ENCODE measurements at places on chromosomes 6 and 20.

GRCh38 chr20:43667341-43668132, 623 bp downstream of the MYBL2 start:
- DNase-seq: no peak

DNA sequence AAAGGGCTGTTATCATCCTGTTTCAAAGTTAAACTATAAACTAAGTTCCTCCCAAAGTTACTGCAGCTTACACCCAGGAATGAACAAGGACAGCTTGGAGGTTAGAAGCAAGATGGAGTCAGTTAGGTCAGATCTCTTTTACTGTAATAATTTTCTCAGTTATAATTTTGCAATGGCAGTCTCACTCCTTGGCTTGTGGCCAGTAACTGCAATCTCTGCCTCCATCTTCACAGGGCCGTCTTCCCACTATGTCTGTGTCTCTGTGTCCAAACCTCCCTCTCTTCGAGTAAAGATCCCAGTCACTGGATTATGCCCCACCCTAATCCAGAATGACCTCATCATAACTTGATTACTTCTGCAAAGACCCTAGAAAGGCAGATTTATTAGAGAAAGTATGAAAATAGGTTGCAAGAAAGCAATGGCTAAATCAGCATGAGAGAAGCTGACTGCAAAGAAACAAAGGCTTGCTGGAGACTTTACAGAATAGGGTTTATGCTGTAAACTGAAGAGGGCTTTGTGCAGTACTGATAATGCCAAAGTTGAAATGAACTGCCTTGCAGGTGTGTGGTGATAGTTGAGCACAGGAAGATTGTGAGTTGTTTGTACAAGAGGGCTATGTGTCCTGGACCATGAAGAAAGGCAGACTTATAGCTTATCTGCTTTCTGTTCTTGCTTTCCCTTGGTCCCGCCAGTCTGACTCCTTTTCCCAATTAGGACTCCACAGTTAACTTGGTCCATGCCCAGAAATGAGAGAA, 28.4 kb downstream of the GPX6 start:
- DNase-seq: no peak

DNA sequence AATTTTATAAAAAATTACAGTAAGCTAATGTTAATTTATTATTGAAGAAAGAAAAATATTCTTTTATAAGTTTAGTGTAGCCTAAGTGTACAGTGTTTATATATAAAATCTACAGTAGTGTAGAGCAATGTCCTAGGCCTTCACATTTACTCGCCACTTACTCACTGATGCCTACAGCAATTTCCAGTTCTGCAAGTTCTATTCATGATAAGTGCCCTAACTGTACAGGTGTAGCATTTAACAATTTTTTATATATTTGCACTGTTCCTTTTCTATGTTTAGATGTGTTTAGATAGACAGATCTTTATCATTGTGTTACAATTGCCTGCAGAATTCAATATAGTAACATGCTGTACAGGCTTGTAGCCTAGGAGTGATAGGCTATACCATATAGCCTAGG, 80.1 kb upstream of the HDAC2 start:
- no peak for DNase-seq

DNA sequence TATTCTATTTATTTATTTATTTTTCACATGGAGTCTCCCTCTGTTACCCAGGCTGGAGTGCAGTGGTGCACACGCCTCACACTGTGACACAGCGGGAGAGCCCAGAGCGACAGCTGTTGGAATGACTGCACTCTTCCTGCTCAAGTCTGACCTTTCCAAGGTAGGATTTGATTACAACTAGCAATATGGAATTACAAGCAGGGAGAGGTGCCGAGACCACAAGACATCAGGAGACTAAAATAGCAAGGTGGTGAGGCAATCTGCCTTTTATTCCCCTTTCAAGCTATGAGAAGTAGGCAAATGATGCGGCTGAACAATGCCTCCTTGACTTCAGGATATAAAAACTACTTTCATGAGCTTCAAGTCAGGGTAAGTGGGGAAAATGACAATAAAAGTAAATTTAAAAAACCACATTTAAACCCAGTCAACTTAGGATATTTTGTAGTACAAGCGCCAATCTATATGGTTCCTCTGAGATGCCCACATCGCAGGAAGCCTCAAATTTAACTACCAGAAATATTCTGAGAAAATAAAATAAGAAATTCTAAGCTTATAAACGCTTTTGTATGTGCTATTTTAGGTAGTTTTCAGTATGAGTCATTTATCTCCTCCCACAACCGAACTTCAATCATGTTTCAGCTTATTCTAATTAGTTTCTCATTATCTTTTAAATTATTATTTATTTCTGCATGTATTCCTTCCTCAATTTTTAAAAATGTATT, 146.9 kb upstream of the SGK1 start:
- DNase-seq: no peak

GRCh38 chr6:128161839-128162238, 261.0 kb upstream of the THEMIS start:
- DNase-seq: no peak

DNA sequence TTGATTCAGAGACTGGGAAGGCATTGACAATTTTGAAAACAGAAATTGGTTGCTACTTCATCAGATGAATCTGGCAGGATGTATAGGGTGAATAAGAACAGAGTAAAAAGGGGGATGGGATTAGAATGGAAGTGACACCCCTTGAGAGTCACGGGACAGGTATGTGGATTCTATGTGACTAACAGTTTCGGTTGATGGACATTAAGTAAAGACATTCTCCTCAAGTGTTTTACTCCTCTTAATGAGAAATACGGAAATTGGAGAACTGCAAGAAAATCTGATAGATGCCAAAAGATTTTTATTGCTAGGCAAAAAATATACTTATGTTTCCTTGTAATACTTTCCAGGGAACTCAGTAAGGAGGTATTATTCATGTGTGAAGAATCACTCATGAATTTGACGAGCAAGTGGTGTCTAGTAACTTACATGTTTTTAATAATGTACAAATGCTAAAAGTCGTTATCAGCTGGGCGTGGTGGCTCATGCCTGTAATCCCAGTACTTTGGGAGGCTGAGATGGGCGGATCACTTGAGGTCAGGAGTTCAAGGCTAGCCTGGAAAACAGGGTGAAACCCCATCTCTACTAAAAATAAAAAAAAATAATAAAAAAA, 135.8 kb downstream of the KIF16B start:
- no peak for DNase-seq

GRCh38 chr20:50574108-50574507, 63.9 kb downstream of the PTPN1 start:
- DNase-seq: no peak

DNA sequence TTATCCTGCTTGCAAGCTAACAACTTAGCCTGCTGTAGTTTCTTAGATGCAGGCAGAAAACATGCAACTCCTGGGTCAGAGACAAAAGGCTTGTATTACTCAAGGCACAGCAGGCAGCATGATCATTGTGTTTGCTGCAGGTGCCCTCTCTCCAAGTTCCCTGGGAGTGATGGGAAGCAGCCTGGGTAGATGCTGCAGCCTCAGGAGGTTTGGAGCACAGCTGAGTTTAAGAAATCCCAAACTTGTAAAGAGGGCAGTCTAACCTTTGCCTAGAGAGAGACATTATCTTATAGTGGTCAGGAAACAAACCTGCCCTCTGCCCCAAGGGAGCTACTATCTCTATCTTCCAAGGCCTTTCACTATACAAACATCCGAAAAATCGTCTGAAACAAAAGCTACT, 61.1 kb downstream of the PFDN4 start:
- DNase-seq: no peak

DNA sequence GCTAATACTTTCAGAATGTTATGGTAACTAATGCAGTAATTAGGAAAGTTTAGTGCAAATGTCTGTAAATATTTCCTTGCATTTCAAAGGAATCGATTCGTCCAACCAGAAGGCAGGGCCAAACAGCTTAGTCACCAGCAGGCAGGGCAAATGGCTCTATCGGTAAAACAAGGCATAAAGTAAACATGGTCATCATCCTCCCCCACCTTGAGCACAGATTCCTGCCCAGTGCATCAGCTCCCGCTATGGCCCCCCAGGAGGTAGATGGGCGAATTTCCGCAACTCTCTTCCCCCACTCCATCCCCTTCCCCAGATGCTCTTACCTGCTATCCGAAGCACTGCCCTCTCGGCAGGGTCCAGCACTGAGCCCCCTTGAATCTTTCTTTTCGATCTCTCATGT, 103.8 kb upstream of the BEND6 start:
- DNase-seq: no peak

- DNase-seq: no peak
Measured at GRCh38 chr20:9993137-9993536, 41.6 kb upstream of the ANKEF1 start.

GRCh38 chr6:88124925-88125557, 41.1 kb downstream of the CNR1 start:
- no peak for DNase-seq

DNA sequence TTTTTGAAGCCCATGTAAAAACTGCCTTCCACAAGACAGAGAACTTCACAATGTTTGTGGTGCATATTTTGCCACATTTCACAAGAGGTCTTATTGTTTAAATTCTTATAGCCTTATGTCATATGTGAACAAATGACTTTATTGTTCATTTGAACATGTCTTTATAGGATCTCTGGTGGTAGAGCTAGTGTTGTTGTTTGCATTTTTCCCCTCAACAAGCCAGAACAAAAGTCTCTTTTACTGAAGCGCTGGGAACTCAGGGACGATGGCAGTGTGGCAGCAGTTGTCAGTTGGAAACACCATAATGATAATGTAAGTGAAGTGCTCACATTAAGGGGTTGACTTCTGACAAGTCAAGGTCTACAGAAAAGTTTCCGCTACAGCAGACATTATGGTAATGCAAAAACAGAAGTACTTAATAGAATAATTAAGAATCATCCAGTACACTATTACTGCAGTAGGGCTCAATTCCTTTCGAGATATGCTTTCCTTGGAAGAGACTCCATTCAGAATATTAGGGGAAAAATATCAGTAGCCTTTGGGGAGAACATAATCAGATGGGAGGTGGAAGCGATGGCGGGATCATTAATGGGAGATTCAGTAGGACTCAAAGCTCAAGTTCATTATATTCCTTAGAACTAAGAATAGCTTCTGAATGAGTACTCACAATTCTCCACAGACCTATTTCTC, 180.0 kb downstream of the GJA10 start:
- no peak for DNase-seq

GRCh38 chr6:11427091-11427722, 110.3 kb upstream of the TMEM170B start:
- no peak for DNase-seq

GRCh38 chr6:89239338-89239737, 22.2 kb upstream of the GABRR1 start:
- DNase-seq: no peak

DNA sequence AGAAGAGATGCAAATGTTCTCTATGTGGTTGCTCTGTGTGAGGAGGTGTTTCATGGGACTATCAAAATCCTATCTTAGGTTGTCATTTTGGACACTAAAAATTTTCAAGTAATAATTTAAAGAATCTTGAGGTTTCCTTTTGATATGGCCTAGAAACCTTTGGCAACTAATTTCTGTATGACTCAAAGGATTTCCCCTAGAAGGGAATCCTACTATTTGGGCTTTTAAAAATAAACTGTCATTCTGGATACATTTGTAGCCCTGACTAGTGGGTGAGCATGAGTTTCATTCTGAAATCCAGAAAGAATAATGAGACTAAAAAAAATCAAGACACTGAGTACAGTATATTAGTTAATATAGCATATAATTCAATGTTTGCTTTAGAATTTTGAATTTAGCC, 25.5 kb upstream of the RAB23 start:
- DNase-seq: no peak

DNA sequence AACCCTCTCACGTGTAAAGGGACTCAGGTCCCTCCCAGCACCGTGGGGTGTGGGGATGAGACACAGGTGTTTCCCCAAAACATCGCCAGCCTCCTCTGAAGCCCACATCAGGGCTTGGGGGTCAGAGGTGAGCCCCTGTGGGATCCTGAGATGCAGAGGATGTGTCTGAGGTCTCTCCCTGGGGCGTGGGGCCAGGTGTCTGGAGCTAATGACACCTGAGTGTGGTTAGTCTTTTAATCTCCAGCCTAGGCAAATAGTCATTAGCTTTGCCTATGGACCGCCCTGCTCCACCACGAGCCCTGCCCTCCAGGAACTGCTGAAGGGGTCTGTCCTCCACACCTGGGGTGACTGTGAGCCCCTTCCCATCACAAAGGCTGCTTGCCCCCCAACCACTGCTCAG, 1.7 kb downstream of the SRMS start:
- DNase-seq: no peak

DNA sequence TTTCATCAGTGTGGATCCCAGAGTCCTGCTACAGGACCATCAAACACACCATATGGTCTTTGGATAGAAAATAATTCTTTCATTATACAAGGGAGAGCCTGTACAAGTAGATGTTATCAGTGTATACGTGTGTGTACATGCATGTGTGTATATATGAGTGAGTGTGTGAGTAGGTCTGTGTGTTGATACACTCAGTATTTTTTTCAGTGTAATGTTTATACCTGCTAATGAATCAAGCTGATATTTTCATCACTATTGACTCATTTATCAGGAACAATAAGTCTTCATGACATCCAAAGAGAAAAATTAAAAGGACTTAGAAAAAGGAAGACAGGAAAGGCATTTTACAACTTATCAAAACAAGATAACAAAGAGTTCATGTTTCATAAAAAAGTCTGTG, 66.5 kb downstream of the EPM2A start:
- DNase-seq: no peak

- DNase-seq: no peak
Measured at GRCh38 chr6:25107218-25107617, 171.5 kb upstream of the RIPOR2 start.

DNA sequence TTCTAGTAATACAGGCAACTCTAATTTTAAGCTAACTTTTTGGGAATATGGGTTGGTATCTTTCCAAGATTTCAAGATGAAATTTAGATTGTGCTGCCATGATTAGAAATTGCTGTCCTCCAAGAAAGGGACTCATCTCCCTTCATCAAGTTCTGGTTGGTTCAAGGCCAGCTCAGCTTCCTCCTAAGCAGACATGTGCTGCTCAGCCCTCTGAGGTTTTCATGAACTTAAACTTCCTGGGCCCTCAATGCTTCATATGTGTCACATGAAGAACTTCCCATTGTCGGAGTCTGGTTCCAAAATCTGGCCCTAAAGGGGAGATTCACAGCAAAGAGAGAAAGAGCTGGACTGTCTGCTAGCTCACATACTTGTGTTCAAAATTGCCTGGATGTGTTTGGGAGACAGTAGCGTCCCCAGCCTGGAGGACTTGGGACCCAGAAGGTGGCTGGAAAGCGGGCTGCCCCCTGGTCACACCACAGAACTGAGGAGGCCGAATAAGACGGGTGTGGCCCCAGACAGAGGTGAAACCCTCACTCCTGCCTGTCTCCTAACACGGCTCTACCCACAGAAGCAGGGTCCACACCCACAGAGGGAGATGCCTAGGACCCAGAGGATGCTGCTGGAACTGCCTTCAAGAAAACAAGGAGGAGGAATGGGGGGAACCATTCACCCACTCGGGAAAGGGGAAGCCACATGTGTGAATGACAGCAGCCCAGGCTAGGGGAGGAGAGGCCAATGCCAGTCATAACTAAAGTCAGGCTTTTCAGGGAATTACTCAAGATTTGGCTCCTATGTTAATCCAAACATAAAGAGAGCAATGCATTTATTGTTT, 54.3 kb upstream of the GPR31 start:
- DNase-seq: no peak
